ENCODE measurements at places on chromosomes 16 and 17.

DNA sequence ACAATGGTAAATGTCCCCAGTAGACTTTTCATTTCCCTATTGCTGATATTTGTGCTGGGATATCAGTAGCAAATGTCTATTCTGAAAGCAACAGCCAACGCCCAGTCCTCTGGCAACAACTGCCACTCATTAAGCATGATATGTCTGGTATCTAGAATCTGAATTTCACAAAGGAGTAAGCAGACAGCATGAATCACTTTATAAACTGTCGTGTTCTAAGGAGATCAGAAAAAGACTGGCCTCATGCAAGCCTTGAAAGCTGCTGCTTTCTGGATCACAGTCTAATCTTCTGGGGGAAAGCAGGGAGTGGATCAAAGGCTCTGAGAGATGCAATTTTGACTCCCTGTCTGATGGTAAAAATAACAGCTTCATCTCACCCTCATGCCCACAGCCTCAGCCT lies 153.1 kb upstream of the NOG start:
- no peak for DNase-seq

- no peak for DNase-seq
Measured at GRCh38 chr17:146983-147761, 9.8 kb downstream of the SCGB1C2 start.

DNA sequence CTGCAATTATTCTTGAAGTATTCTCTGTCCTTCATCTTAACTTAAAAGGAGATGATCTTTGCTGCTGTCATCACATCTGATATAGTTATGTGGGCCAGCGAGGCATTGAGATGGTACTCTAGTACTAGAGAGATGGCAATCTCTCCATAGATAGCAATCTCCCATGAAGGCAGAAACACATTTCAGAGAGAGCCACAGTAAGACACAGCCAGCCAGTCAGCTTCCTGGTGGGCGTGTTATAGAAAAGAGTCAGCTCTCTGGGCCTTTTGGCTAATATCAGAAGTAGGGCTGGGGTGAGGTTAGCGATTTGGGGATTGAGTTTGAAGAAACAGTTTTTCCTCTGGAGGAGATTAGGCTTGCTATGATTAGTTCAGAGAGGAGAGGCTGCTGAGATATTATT lies 22.6 kb upstream of the EFCAB13 start:
- DNase-seq: no peak

DNA sequence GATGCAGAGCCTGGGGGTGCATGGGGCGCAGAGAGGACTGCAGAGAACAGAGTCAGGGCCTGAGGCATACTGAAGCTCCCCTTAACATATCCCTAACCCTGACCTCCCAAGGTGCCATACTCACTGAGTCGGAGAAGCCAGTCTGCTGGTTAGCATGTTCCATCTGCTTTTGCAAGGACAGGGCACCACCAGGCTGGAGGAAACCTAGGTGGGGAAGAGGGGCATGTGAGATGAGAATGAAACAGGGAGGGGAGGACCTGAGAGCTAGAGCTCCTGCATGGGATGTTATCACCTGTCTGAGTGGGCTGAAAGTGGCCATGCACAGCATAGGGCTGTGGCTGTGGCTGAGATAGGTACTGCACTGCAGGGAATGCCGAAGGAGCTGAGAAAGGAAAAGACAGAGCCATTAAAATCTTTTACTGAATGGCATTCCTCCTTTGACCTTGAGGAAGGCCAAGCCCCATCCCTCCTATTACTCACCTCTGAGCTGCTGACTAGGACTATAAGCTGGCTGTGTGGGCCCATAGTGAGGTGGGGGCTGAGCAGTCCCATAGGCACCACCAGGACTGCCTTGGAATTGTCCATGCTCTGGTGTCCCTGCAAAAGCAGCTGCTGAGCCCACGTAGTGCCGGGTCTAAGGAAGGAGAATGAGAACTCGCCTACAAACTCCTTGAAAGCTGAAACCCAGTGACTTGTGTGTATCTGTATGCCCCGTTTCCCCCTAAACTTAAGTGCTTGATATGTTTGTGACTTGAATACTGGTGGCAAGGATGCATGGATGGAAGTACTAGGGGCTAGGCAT lies 1.9 kb downstream of the GPS2 start:
- no peak for DNase-seq

Data from MM.1S (cell line).